ENCODE measurements at places on chromosomes 1 and 21.

GRCh38 chr1:91199988-91200387 lies 178.2 kb upstream of the ZNF644 start:
- DNase-seq, result no peak

- no peak for DNase-seq
Measured at GRCh38 chr1:85394130-85394529, 70.8 kb downstream of the DDAH1 start.

- no peak for DNase-seq
Measured at GRCh38 chr1:25699500-25700143, 83.0 kb downstream of the MAN1C1 start.

- no peak for DNase-seq
Measured at GRCh38 chr1:231512147-231512698, 16.2 kb upstream of the TSNAX start.

DNA sequence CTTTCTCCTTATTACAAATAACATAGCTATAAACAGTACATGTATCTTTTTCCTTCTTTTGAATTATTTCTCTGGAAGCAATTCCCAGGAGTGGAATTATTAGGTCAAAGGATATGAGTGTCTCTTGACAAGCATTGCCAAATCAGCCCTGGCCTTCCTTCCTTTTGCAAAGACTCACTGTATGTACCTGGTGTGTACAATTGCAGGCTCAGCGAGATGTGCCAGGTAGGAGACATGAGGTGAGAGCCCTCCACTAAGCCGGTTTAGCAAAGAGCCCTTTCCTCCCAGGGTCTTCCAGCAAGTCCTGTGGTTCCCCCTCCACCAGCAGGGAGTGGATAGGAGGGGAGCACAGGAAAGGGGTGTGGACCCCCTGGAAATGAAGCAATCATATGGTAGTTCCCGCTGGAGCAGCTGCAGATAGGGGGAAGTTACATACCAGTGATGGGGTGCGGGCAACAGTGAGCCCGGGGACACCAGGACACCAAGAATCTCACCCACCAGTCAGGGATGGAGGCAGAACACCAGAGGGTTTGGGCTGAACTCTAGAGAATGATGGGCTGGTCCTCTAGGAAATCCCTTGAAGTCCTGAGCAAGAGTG lies 18.3 kb downstream of the RCSD1 start:
- DNase-seq, result no peak

- DNase-seq, result no peak
Measured at GRCh38 chr1:92901699-92902405, 59.4 kb downstream of the DIPK1A start.
